Left renal cortex interstitium (tissue), 4 donors: ENCODE measurements at places on chromosomes 13 and 19. TPM values are rescaled to one million over a fixed set of nuclear protein-coding genes. Genes with fewer than 3 reads are reported as not detected.

Gene ASPDH
- 7.2 TPM for polyA plus RNA-seq

Gene PSPN
- polyA plus RNA-seq = 1.9 TPM

Gene GSX1
- polyA plus RNA-seq = not detected

Gene CELF5
- 2.1 TPM for polyA plus RNA-seq

Gene CFAP97D2
- not detected for polyA plus RNA-seq

Gene VSIG10L
- polyA plus RNA-seq = 4.2 TPM

Gene SPTBN4
- polyA plus RNA-seq = 2.2 TPM

Gene PGLYRP1
- polyA plus RNA-seq = not detected

Gene ZNF844
- 35.3 TPM for polyA plus RNA-seq

Gene ZNF793
- 36.6 TPM for polyA plus RNA-seq

Gene KPTN
- 12.3 TPM for polyA plus RNA-seq

Gene C5AR1
- 3.8 TPM for polyA plus RNA-seq

Gene NAPSA
- polyA plus RNA-seq = 9.1 TPM
